ENCODE measurements at places on chromosomes 16 and 17.

DNA sequence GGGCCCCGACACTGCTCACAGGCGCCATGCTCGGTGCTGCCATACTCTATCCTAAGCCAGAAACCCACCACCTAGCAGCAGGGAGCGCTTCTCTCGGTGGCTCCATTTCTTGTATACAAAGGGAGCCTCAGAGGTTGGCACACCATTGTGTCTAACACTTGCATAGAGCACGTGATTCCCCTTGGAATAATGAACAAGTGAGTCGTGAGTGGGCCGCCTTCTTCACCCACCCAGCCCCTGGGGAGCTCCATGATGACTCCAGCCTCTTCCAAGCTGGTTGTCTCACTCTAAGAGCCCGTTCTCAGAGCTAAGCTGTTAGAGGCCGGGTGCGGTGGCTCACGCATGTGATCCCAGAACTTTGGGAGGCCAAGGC, 82.3 kb upstream of the ZNF469 start:
- no peak for DNase-seq

GRCh38 chr16:52512297-52512987, 34.5 kb downstream of the TOX3 start:
- no peak for DNase-seq

DNA sequence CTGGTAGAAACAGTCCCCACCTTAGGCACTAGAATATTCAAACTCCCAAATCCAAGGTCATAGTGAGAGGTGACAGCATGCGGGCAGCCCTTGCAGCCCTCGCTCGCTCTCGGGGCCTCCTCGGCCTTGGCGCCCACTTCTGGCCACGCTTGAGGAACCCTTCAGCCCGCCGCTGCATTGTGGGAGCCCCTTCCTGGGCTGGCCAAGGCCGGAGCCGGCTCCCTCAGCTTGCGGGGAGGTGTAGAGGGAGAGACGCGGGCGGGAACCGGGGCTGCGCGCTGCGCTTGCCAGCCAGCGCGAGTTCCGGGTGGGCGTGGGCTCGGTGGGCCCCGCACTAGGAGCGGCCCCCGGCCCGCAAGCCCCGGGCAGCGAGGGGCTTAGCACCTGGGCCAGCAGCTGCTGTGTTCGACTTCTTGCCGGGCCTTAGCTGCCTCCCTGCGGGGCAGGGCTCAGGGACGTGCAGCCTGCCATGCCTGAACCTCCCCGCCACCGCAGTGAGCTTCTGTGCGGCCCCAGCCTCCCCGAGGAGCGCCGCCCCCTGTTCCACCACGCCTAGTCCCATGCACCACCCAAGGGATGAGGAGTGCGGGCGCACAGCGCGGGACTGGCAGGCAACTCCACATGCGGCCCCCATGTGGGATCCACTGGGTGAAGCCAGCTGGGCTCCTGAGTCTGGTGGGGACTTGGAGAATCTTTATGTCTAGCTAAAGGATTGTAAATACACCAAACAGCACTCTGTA, 45.0 kb downstream of the KPNA2 start:
- DNase-seq: no peak

DNA sequence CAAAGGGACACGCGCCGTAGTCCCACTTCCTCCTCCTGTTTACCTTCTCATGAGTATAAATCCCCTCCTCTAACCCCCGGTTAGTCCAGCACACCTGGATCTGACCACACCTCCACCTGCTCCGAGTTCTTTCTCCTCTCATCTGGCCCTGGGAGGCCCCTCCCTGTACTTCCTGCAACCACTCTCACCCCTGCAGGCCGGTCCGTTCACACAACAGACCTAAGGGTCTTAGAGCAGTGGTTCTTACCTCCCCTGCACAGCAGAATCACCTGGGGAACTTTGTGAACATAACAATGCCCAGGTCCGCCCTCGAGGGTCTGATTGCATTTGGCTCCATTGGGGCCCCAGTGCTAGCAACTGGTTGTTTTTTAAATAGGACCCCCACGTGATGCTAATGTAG, 24.8 kb downstream of the TMEM114 start:
- DNase-seq: no peak

GRCh38 chr16:1106659-1107058, 10.6 kb upstream of the C1QTNF8 start:
- DNase-seq: no peak

GRCh38 chr17:42271006-42271778, 5.0 kb downstream of the STAT5B start:
- no peak for DNase-seq

GRCh38 chr17:77419547-77420094, 278.9 kb downstream of the SEC14L1 start:
- no peak for DNase-seq

DNA sequence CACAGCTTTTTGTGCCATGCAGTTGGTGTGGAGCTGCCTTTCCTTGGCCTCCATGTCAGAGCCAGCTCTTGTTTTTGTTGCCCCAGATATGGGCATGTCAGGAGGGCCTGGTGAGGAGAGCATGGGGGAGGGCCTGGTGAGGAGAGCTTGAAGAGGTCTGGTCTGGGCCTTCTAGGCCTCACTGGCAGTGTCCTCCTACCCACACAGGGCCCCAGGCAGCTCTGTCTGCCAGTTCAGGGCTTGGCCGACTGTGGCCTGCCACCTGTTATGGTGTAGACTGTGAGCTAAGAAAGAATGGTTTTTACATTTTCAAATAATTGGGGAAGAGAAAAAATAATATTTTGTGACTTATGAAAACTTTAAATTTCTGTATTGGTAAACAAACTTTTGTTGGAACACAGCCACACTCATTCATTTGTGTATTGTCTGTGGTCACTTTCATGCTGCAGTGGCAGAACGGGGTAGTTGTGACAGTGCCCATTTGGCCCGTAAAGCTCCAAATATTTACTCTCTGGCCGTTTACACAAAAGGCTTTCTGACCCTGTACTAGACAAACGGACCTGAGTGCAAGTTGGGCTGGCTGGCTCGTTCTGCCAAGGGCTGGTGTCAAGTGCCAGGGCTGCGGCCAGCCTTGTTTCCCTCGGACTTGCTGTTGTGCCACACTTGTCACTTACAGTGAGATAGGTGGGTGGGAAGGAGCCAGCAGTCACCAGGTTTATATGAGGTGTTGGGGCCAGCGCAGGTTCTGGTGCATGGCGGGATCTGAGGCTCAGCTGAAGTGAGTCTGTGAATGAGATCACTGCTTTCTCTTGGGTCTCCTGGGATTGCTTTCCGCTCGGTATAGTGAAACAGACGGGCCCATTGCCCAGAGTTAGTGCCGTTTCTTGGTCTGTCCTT, 18.2 kb downstream of the PGS1 start:
- DNase-seq: no peak

DNA sequence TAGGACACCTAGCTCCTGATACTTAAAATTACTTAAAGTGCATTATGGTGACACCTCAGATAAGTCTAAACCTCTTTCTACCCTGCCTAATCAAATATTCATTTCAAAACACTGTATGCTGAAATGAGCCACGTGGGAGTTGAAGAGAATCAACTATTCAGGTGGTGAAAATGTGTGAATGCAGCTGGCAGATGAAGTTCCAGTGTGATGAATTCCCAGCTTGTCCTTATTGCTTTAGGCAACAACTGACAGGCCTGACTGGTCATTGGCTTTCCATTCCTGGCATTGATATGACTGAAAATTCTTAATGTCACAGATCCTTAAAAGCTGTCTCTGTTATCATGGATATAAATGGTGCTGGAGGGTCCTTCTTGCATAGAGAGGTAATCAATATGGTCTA, 301.9 kb upstream of the TBX2 start:
- DNase-seq: no peak

DNA sequence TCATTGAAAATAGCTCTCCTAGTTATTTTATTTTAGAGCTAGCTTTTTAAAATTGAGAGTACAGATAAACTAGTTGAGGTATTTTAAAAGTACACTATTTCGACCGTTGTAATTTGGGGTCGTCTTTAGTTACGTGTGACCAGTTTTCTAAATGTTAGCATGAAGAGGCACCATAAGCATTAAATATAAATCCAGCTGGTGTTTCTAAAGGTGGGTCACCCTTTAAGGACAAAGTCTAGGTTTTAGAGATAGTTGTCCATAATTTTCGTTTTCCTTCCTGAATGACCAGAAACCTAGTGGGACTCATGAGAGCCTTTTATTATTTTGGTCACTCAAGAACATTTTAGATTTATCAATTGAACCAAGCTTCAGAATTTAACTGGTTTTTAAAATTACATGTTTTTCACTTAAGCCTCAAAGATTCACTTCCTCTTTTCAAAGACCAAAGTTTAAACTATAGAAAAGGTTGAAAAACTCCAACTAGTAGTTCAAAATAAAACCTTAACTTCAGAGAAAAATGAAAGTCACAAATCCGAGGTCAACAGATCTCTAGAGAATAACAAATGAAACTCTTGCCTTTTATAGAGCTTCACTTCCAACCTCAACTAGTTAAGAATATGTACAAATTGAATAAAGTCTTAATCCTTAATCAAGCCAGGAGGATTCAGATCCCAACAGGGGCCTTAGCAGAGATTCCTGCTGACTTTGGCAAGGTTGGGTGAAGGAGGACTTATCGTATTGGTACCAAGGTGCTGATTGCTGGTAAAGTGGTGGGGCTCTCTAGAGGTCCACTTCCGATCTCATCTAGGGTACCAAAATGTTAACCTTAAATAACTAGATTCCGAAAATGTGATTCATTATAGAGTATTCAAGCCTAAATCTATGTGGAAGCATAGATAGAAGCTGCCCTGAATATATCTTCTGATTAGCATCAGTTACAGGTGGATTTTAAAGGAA, 32.5 kb downstream of the PHKB start:
- no peak for DNase-seq

GRCh38 chr16:60204181-60204580, 1470.1 kb upstream of the GOT2 start:
- no peak for DNase-seq

DNA sequence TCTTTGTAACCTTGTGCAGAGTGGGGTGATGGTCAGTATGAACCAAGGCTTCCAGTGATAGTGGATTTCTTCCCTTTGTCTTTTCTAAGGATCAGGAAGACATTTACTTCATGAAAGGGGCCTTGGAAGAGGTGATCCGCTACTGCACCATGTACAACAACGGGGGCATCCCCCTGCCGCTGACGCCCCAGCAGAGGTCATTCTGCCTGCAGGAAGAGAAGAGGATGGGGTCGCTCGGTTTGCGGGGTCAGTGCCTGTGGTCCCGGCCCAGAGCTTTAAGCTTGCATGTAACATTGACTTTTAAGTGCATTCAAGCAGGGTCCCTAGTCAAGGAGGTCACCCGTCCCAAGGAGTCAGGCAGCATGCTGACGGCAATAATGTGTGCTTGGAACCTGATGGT, 56.0 kb downstream of the MEAK7 start:
- DNase-seq: no peak

DNA sequence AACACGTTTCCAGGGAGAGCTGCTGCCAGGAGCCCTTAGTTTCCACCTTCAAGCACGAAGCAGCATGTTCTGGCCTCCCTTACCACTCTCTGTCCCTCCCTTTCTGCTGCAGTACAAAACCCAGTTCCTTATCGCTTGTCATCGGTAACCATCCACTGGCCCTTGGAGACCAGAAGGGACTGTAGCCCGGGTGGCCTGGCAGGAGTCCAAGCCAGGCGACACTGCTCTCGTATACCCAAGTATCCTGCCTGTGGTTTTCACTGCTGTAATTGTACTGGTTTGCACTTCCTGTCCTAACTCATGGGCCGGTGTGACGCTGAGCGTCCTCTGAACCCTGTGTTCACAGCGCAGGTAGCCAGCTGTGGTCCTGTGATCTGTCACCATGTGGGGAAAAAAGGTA, 81.1 kb downstream of the MAF start:
- peak; percentile 17 for DNase-seq

GRCh38 chr16:69266334-69267063, 44.7 kb upstream of the VPS4A start:
- DNase-seq: no peak

- DNase-seq: no peak
Measured at GRCh38 chr16:50580180-50580798, 32.1 kb downstream of the NKD1 start.

- no peak for DNase-seq
Measured at GRCh38 chr17:17058304-17058703, 16.0 kb downstream of the MPRIP start.

DNA sequence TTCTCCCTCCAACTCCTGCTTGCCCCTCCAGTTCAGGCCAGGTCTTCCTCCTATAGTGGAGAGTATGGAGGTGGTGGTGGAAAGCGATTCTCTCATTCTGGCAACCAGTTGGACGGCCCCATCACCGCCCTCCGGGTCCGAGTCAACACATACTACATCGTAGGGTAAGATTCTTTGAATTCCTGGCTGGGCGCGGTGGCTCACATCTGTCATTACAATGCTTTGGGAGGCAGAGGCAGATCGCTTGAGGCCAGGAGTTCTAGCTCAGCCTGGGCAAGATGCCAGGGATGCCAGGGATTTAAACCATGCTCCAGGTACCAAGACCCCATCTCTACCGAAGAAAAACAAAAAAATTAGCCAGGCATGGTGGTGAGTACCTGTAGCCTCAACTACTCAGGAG, 1.4 kb downstream of the ZG16 start:
- no peak for DNase-seq

GRCh38 chr16:19757026-19757425, 39.0 kb downstream of the IQCK start:
- DNase-seq: no peak
